ENCODE measurements at places on chromosomes 16 and 17.

DNA sequence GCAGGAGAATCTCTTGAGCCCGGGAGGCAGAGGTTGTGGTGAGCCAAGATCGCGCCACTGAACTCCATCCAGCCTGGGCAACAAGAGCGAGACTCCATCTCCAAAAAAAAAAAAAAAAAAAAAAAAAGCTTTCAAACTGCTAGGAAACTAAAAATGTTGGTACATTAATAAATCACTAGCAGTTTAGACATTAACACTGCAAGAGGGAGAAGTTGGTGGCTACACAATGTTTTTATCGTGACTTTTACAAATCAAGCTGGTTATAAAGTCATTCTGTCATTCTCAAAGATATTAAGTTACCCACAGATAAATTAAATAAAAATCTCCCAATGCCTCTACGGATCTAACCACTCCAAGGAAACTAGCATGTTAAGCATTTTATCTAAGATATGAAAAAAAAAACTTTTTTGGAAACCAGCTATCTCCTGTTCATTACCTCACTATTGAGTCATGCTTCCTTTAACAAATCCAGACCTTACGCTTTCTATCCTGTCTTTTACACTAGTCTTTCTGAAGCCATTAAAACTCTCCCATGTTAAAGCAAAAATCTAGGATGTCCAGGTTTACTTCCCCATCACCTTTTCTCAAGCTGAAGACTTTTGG lies 85.9 kb upstream of the SMURF2 start:
- no peak for DNase-seq

DNA sequence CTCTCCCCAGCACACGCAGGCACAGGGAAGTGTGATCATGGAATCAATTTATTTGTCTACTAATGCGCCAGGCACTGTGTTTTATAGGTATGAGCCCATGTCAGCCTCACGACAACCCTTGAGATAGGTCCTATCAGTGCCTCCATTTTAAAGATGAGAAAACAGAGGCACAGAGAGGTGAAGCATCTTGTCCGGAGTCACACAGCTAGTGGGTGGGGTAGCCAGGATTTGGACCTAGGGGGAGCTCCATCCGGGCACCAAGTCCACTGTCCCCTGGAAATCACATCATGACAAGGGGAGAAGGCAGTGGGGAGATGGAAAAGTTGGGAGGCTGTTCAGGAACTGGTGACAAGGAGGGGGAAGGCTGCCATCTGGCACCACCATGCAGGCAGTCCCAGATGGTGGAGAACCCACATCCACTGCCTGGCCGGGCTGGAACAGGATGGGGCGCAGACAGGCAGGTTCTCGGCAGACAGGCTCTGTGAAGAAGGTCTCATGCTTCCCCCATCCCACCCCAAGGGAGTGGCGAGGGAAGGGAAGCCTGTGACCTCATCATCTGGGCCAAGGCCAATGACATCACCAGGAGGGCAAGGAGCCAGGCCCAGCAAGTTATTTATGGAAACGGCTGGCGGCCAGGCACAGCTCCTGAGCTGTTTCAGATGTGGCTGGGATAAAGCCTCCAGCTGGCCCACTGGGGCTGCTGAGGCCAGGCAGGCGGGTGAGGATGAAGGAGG lies 126.0 kb upstream of the SDK2 start:
- DNase-seq, result no peak

DNA sequence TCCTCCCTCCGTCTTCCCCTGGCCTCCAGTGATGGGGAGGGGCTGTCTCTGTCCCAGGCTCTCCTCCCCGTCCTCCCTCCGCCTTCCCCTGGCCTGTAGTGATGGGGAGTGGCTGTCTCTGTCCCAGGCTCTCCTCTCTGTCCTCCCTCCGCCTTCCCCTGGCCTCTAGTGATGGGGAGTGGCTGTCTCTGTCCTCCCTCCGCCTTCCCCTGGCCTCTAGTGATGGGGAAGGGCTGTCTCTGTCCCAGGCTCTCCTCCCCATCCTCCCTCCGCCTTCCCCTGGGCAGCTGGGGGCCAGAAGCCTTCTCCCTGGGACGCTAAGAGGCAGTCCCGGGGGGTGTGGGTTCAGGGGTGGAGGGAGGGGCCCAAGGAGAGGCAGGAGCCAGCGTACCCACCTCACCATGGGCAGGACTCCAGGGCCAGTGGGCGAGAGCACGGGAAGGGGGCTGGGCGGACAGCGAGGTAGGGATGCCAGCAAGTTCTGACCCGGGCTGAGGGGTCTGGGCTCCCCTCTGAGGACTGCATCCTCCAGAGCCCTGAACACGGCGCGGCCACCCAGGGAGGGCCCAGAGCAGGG lies 14.8 kb downstream of the UTS2R start:
- no peak for DNase-seq

GRCh38 chr17:17150448-17150800 lies 55.7 kb downstream of the PLD6 start:
- no peak for DNase-seq

Measured in CD4-positive, alpha-beta memory T cell (primary cell).